Dermis lymphatic vessel endothelial cell (primary cell): ENCODE measurements at places on chromosomes 16 and 17. TPM values are rescaled to one million over a fixed set of nuclear protein-coding genes. Genes with fewer than 3 reads are reported as not detected.

Gene CCL1
- not detected in 2 replicates for total RNA-seq

Gene CHST5
- total RNA-seq = under 0.01 and 0.09 TPM in 2 replicates

Gene KRT9
- not detected in 2 replicates for total RNA-seq

Gene SLC25A11
- total RNA-seq = 45.4 and 50.1 TPM in 2 replicates

Gene CNTNAP4
- total RNA-seq = not detected in 2 replicates

Gene ABCC11
- total RNA-seq = not detected in 2 replicates

Gene TMEM235
- 0.09 and 2.2 TPM in 2 replicates for total RNA-seq

Gene ZP2
- 0.11 TPM in 1 of 2 replicates, not detected in the other for total RNA-seq

Gene MFAP4
- total RNA-seq = not detected in 2 replicates

Gene MYOCD
- total RNA-seq = under 0.01 TPM in 1 of 2 replicates, not detected in the other

Gene KRTAP1-5
- not detected in 2 replicates for total RNA-seq

Gene NME1
- total RNA-seq = 66.2 and 82.3 TPM in 2 replicates

Gene APOH
- total RNA-seq = not detected in 2 replicates

Gene CMTM2
- total RNA-seq = not detected in 2 replicates

Gene WWP2
- total RNA-seq = 15.9 and 17.4 TPM in 2 replicates

Gene SMARCD2
- 46.7 and 60.8 TPM in 2 replicates for total RNA-seq

Gene PPP1R1B
- not detected in 2 replicates for total RNA-seq

Gene MRPL10
- 18.5 and 19.0 TPM in 2 replicates for total RNA-seq

Gene FOXC2
- total RNA-seq = 1.5 and 4.2 TPM in 2 replicates

Gene FAM83G
- total RNA-seq = 5.7 and 6.4 TPM in 2 replicates

Gene RNF112
- total RNA-seq = 0.34 and 0.54 TPM in 2 replicates

Gene SLC35G6
- total RNA-seq = not detected in 2 replicates

Gene SEC14L5
- under 0.01 and 0.11 TPM in 2 replicates for total RNA-seq

Gene KRT28
- total RNA-seq = not detected in 2 replicates

Gene ATF7IP2
- 9.4 and 9.9 TPM in 2 replicates for total RNA-seq

Gene CA5A
- not detected in 2 replicates for total RNA-seq

Gene ASGR2
- not detected in 2 replicates for total RNA-seq

Gene CX3CL1
- total RNA-seq = 0.17 and 1.7 TPM in 2 replicates

Gene TBC1D3E
- total RNA-seq = 1.4 TPM in 1 of 2 replicates, not detected in the other

Gene RCVRN
- not detected in 2 replicates for total RNA-seq

Gene TP53TG3
- total RNA-seq = not detected in 2 replicates

Gene RHOT1
- total RNA-seq = 27.6 and 28.0 TPM in 2 replicates

Gene C1QTNF1
- 3.0 and 10.5 TPM in 2 replicates for total RNA-seq
